NCI-H69 (cell line): ENCODE measurements at places on chromosomes 4 and X.
A peak's percentile ranks its signal among the peaks of the same experiment; 100 is the strongest.

DNA sequence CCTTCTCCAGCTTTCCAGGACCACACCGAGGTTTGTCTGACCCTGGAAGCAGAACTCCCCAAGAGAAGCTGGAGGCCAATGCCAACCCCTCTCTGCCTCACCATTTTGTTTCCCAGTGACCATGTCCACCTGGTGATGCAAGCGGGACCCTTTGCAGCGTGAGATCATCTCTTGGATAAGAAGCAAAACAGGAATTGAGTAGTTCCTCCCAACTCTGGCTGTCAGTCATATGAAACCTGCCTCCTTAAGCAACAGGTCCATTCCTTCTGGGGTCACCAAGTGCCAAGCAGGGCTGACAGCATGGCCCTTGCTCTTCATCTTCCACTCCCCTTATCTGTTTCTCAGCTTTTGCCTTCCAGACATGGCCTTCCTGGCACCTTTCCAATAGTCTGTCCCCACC is 41.3 kb upstream of the MTM1 start:
- DNase-seq, result no peak

DNA sequence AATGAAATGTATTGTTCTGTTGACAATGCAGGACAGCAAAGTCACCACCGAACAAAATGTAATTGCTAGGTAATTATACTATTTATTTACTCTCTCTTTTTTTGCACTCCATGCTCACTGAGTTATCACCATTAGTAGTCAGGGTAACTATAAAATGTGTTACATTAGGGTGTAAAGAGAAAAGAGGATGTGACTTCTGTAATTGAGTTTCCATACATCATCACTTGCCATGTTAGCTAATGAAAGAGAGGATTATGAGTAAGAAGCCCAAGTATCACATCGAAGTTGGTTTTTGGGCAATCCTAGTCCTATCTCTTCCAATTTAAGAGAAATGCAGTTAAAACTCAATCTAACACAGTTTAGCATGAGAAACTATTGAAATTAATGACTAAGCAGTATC is 7.6 kb downstream of the ZXDA start:
- DNase-seq, result no peak

DNA sequence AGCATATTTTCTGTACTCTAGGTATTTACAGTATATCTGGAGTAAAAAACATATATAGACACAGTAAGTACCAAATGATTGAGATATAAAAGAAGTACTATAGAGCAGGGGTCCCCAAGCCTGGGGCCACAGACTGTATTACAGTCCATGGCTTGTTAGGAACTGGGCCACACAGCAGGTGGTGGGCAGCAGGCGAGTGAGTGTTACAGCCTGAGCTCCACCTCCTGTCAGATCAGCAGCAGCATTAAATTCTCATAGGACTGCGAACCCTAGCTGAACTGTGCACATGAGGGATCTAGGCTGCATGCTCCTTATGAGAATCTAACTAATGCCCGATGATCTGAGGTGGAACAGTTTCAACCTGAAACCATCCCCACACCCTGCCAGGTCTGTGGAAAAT is 300.7 kb downstream of the NR3C2 start:
- peak; percentile 56 for DNase-seq

- DNase-seq, result no peak
Measured at GRCh38 chrX:131388293-131388692, 99.2 kb upstream of the IGSF1 start.

GRCh38 chr4:5805270-5805669 is 87.6 kb downstream of the CRMP1 start:
- no peak for DNase-seq

- no peak for DNase-seq
Measured at GRCh38 chrX:20506739-20507138, 240.0 kb upstream of the RPS6KA3 start.

- no peak for DNase-seq
Measured at GRCh38 chr4:7217474-7218321, 25.4 kb downstream of the SORCS2 start.

GRCh38 chr4:123050018-123050417 is 127.6 kb upstream of the NUDT6 start:
- no peak for DNase-seq

- no peak for DNase-seq
Measured at GRCh38 chrX:68728186-68728585, 80.7 kb downstream of the STARD8 start.
